ENCODE measurements at places on chromosomes 4 and X. TPM values are rescaled to one million over a fixed set of nuclear protein-coding genes. Genes with fewer than 3 reads are reported as not detected.

GRCh38 chr4:41385481-41385880 lies 128.8 kb downstream of the UCHL1 start:
- no peak for DNase-seq

- no peak for DNase-seq
These were observed 16.7 kb upstream of the PDS5A start for GRCh38 chr4:39994406-39994805.

DNA sequence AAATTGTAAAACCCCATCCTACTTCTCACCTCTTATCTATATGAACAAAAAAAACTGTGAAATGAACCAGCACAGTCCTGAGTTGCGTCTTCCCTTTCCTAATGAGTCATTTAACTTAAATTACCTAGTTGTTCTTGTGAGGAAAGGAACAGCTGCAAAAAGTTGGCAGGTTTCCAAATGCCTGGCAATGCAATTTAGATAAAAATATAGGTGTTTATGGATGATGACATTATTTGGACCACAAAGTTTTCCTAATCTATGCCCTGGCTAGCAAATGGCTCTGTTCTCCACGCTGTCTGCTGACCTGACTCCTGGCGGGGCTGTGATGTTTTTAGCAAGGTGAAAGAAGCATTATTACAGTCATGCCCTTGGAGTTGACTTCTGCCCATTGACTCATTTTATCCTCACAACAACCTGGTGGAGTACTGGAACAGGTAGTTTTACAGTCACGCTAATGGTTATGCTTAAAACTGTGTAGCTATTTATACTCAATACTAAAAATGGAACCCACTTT lies 29.8 kb upstream of the RELL1 start:
- DNase-seq, result no peak

GRCh38 chr4:110008540-110008939 lies 95.9 kb downstream of the EGF start:
- no peak for DNase-seq

Gene MTMR8
- 1.9 TPM for total RNA-seq

DNA sequence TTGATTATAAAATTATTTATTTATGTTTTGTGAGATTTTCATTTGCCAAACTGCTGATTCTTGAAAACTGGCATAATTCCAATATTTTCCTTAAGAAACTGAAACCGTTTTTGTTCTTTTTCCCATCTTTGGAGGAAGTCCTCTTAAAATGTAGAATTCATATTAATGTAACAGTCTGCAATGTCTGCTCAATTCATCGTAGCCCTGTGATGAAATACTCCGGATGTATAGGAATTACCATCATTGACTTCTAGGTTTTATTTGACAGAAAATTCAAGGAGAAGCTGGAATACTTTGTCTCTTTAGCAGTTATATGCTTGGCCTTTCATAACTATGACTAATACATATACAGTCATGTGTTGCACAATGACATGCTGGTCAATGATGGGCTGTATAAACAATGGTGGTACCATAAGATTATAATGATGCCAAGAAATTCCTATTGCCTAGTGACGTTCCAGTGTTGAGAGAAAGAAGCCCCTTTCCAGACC lies 185.0 kb upstream of the GPRIN3 start:
- no peak for DNase-seq

GRCh38 chr4:126267689-126268088 lies 952.9 kb downstream of the FAT4 start:
- DNase-seq, result no peak

DNA sequence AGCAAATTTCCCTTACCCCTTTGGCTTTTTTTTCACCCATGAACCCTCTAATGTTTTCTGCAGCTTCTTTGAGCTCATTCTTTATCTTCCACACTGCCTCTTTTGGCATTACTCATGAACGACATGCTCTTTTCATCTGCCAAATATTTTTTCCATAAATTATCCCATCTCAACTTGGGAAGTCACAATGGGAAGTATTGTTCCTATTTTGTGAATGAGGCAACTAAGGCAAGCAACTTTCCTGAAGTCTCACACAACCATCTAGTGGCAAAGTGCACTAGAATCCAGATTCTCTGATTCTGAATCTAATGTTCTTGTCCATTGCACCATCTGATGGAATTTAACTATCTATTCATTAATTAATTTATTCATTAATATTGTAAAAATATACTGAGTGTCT lies 625 bp downstream of the RTL9 start:
- DNase-seq, result no peak

Gene EDA2R
- total RNA-seq, result 5.6 TPM

GRCh38 chr4:76188149-76188548 lies 25.5 kb downstream of the SCARB2 start:
- no peak for DNase-seq

Gene VCX3B
- total RNA-seq, result not detected

Gene SORCS2
- total RNA-seq, result 7.2 TPM

Gene OPRPN
- not detected for total RNA-seq

Gene XAGE1A
- total RNA-seq, result 0.75 TPM

- no peak for DNase-seq
These were observed 207.1 kb upstream of the NHS start for GRCh38 chrX:17167915-17168314.

GRCh38 chr4:40118861-40119260 lies 62.2 kb downstream of the N4BP2 start:
- DNase-seq, result no peak

Gene EDA
- total RNA-seq, result 5.5 TPM

DNA sequence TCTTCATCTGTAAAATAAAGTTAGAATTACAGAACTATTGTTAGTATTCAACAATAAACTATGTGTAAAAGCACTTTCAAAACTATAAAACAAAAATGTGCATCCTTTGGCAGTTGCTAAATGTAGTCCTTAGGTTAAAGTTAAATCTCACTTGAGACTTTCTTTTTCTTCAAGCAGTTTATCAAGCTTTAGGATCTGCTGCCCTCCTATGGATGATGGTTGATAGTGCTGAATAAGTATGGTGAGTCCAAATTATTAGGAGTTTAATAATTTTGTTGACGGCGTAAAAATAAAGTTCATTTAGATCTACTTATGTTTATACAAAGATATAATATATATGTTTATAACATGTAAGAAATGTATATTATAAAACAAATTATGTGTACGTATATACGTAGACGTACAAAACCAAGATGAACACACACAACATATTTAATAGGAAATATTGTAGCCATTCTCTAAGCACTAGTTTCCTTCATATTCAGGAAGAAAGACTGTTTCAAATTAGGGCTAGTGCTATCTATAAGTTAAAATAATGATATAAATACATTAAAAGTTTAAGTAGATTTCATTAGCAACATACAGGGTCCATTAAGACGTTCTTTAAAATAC lies 22.3 kb downstream of the UGT2A2 start:
- no peak for DNase-seq

Gene CSAG1
- not detected for total RNA-seq

- DNase-seq, result no peak
These were observed 4.4 kb upstream of the PRDM8 start for GRCh38 chr4:80192937-80193336.

Gene TMPRSS11F
- total RNA-seq, result not detected

GRCh38 chrX:63475200-63475599 lies 124.1 kb upstream of the SPIN4 start:
- no peak for DNase-seq

Gene TEC
- total RNA-seq, result 7.7 TPM

DNA sequence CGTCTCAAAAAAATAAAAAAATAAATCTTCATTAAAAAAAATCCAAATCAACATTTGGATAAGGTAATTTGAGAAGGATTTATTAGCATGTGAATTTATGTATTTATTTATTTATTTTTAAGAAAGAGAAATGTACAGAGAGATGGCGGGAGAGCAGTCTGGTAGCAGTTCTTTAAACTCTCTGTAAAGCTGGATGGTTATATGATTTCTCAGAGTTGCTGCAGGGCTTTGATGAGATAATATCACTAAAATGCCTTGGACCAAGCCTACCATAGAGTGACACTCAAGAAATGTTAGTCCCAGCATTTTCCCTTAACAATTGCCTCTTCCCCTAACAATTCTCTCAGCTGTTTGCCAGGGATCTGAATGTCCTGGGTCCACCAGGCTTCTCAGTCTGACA lies 103.4 kb upstream of the LNX1 start:
- DNase-seq, result no peak

GRCh38 chrX:19790829-19791228 lies 96.6 kb downstream of the SH3KBP1 start:
- no peak for DNase-seq

Gene GPR34
- total RNA-seq, result 28.0 TPM

Gene FOXP3
- total RNA-seq, result 0.35 TPM

- DNase-seq, result no peak
These were observed 4.5 kb downstream of the HPGD start for GRCh38 chr4:174517502-174518445.

Gene ZAR1
- 0.55 TPM for total RNA-seq

- DNase-seq, result no peak
These were observed 11.2 kb upstream of the AMOT start for GRCh38 chrX:112851806-112852205.

Gene SERPINA7
- not detected for total RNA-seq

GRCh38 chrX:134377537-134377936 lies 82.4 kb upstream of the HPRT1 start:
- DNase-seq, result no peak

GRCh38 chr4:31106419-31106818 lies 386.2 kb downstream of the PCDH7 start:
- no peak for DNase-seq

DNA sequence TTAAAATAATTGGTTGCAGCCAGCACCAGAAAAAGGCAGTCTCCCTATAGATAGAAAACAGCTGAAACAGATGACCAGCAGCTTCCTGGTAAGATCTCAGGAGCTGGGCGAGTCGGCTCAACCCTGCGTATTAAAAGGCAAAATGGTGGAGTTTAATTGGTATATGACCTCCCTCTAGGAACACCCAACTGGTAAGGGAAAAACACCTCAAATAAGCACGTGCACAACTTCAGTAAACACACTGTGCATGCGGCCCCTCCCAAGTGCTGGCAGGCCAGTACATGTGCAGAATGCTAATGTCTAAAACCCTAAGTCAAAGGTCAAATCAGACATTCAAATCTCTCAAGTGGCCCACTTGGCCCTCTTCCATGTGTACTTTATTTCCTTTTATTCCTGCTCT lies 103.2 kb upstream of the PDE5A start:
- no peak for DNase-seq

- no peak for DNase-seq
These were observed 207.5 kb upstream of the FAM9B start for GRCh38 chrX:9241427-9241826.

Gene GASK1B
- total RNA-seq, result 37.3 TPM

Gene XAGE1B
- total RNA-seq, result 1.2 TPM

- DNase-seq, result no peak
These were observed 223.9 kb upstream of the DCAF8L1 start for GRCh38 chrX:28205126-28205525.

DNA sequence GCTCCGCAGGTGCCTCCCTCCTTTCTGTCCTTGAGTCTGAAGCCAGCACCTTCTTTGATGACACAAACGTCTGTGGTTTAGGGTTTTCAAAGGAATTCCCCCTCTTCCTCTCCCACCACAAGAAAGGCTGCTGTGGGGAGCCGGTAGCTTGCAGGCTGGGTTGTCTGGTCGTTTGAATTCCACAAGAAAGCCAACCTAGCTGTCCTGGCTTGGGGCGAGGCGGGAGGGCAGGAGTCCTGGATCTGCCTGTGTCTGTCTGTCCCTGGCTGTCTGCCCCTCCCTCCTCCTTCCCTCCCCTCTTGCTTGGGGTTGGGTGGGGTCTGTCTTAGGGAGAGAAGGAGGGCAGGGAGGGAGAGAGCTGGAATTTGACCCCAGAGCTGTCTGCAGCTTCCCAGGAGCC lies 56.3 kb downstream of the SHROOM2 start:
- DNase-seq, result no peak

- peak; percentile 89 for DNase-seq
These were observed at the start of gene FAM149A for GRCh38 chr4:186104114-186104889. FAM149A (plus strand) TSS chr4:186104704.

GRCh38 chrX:119539872-119540271 lies 25.3 kb downstream of the STEEP1 start:
- no peak for DNase-seq

Gene HSFX4
- not detected for total RNA-seq

GRCh38 chr4:23819041-23819511 lies 70.8 kb downstream of the PPARGC1A start:
- DNase-seq, result no peak

Gene DUX4
- not detected for total RNA-seq

Gene CDKL5
- 33.8 TPM for total RNA-seq

DNA sequence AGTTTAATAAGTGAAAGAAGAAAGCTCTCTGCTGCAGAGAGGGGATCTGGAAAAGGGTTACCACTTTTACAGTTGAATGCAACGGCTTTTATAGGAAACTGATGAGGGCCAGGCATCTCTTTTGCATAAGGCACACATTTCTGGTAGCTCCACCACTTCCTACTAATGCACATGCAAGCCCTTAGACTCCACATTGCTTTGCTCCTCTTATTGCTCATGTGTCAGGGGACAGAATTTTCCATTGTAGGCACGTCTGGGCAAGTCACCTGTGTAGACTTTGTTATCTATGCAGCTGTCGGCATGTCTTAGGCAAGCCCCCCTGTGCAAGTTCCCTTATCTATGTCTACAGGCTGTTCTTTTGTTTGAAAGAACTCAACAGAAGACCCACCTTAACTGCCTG lies 294.6 kb upstream of the STS start:
- DNase-seq, result no peak

DNA sequence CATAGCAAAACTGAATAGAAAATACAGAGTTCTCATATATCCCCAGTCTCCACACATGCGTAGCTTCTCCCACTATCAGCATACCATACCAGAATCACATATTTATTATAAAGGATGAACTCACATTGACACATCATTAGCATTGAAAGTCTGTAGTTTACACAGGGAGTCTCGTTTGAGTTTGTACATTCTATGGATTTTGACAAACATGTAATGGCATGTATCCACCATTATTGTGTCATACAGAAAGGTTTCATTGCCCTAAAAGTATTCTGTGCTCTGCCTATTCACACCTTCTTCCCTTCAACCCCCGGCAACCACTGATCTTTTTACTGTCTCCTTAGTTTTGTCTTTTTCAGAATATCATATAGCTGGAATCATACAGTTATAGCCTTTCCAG lies 562.4 kb downstream of the KCTD8 start:
- DNase-seq, result no peak

DNA sequence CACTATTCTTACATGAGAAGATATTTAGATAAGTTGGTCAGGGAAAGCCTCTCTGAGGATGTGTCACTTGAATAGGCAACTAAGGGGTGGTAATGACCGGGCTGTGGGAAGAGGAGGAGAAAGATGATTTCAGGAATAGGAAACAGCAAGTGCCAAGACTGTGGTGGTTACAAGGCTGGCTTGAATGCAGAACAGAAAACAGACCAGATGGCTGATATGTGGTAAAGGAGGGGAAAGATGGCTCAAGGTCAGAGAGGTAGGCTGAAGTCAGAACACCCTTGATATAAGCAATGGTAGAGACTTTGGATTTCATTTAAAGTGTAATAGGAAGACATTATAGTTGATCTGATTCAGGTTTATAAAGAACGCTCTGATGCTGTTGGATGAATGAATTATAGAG lies 15.0 kb downstream of the TLR7 start:
- no peak for DNase-seq

Gene CXCL1
- 8.2 TPM for total RNA-seq

GRCh38 chr4:123846561-123846960 lies 450.0 kb downstream of the SPRY1 start:
- DNase-seq, result no peak

- no peak for DNase-seq
These were observed 37.8 kb downstream of the RNF175 start for GRCh38 chr4:153722036-153722435.
